ENCODE measurements at places on chromosomes 1 and 21.

DNA sequence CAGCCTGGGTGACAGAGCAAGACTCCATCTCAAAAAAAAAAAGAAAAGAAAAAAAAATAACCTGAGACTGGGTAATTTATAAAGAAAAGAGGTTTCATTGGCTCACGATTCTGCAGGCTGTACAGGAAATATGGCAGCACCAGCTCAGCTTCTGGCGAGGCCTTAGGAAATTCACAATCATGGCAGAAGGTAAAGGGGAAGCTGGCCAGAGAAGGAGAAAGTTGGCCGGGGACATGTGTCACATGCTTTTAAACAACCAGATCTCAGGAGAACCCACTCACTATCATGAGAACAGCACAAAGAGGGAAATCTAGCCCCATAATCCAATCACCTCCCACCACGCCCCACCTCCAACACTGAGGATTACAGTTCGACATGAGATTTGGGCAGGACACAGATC, 125.3 kb downstream of the DISP1 start:
- DNase-seq = no peak

DNA sequence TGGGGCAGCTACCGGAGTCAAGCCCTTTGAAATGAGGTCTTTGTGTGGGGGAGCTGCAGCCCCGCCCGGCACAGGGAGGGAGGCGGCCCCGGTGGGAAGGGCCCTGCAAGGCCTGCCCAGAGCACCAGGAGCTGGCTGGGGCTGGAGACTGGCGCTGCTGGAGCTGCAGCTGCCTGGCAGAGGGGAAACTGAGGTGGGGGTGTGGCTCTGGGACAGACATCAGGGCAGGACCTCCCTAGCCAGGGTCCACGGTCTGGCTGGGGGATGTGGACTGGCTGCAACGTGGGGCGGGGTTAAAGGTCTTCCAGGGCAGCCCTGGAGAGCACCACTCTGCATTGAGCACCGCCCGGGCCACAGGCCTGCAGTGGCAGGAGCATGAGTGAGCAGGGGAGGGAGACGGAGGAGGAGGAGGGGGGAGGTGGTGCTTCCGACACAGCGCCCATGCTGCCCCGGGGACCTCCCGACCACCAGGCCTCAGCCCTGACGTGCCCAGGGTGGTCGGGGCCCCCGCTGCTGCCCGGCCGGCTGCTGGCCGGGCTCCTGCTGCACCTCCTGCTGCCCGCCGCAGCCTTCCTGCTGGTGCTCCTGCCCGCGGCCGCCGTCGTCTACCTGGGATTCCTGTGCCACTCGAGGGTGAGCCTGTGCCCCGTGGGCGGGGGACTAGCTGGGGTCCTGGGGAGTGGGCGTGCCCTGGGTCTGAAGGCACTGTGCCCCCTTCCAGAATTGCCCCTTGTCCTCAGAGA, 4.8 kb upstream of the ANKRD65 start:
- no peak for DNase-seq

GRCh38 chr1:219985169-219985568, 56.8 kb upstream of the SLC30A10 start:
- DNase-seq = no peak

DNA sequence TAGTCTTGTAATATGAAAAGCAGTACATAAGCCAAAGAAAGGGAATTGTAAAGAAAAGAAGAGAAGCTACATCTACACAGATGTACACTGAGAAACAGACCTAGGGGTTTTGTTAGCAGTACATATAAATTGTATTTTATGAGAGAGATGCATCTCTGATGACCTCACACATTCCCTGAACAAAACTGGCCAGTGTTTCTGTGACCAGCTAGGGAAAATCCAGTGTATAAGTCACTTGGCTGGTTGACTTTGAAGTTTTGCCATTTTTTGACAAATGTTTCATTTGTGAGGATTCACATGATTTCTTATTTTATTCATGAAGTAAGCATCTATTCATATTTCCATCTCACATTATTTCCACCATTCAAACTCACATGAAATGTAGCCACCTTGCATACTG, 28.3 kb upstream of the DYNLT5 start:
- no peak for DNase-seq

DNA sequence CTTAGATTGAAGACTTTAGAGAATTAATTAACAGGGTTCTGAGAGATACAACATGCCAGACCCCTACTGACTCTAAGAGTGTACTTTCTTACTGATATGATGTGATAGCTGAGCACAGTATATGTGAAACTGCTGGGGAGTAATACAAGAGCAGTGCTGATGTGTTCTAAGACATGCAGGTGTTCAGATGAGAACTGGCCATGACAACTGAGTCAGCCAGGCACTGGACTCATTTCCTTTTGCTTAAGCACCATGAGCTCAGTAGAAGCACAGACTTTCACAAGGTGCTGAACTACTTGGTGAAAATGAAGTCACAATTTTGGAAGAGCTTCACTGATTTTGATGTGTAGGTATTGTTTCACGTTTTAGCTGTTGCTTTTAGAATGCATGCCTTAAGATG, 15.9 kb upstream of the POGZ start:
- DNase-seq = no peak

DNA sequence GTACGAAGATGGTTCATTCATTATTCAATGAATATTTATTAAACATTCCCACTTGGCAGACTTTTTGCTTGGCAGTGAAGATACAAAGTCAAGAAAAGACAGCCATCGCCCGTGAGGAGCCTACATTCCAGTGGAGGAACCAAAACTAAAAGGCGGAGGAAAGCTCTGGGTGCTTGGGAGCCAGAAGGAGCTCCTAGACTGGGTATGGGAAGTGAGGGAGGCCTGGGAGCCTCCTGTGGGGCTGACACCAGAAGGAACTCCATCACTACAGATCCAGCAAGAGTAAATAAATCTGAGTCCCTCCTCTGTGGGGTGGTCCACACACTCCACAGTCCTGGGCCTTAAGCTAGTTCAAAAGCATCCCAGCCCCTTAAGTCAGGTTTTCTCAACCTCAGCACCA, 14.9 kb downstream of the RNASEL start:
- no peak for DNase-seq

DNA sequence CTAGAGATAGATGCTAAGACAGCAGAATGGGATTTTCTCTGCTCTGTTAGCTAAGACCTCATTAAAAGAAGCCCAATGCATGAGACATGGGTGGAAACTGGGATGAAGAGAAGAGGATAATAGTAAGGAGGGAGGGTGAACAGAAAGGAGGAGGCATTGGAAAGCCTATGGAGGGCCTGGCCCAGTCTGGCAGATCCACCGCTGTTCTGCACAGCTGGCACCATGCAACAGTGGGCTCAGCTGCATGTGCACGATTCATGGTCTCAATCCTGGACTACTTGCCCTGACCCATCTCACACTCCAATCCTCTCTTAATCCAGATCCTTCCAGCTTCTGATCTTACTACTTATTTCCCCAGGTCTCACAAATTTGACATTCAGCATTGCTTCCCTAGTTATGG, 2.2 kb downstream of the PHC2 start:
- DNase-seq = no peak

DNA sequence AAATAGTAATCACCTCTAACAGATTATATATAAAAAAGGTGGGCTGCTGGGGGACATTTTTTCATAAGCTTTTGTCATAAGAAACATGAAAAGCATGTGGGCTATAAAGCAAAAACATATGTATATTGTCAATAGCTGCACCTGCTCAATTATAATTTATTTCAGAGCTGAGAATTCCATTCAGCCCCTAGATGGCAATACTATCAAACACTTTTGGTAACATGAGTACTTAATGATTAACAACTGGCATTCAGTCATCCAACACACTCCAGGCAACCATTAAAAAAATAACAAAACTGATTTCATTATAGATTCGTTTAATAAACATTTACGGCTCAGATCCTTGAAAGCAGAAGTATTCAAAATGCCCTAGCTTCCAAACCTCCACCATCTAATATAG, 115.1 kb downstream of the KCTD3 start:
- no peak for DNase-seq

DNA sequence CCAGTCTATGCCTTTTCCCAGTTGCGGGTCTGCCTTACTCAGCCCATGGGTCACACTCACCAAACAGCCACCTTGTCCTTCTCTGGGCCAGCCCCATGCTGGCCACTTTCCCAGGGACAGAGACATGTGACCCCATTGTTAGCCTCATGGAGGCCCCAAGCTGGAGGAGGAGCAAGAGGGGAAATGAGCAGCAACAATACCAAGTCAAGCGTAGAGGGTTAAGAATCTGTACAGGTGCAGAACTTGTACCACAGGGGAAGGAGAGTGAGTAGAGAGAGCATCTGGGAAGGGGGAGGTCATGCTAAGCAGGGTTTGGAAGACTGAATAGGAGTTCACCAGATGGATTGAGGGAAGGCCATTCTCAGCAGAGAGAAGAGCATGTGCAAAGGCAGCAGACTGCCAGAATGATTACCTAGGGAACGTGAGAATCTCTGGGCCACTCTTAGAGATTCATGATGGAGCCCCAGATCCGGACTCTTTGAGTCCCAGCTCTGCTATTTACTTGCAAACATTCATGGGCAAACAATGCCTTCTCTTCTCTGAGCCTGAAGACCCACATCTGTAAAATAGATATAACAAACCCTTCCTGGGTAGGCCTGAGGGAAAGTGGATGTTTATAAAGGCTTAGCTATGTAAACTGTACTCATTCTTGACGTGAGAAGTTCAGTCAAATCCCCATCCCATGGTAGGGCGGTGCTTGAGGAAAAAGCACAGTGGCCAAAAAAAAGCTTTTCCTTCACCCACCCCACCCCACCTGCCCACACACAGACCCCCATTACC, 2.8 kb upstream of the SLC2A1 start:
- DNase-seq = no peak

- DNase-seq = no peak
Observed at GRCh38 chr1:54651608-54652007, 10.0 kb downstream of the MROH7 start.

DNA sequence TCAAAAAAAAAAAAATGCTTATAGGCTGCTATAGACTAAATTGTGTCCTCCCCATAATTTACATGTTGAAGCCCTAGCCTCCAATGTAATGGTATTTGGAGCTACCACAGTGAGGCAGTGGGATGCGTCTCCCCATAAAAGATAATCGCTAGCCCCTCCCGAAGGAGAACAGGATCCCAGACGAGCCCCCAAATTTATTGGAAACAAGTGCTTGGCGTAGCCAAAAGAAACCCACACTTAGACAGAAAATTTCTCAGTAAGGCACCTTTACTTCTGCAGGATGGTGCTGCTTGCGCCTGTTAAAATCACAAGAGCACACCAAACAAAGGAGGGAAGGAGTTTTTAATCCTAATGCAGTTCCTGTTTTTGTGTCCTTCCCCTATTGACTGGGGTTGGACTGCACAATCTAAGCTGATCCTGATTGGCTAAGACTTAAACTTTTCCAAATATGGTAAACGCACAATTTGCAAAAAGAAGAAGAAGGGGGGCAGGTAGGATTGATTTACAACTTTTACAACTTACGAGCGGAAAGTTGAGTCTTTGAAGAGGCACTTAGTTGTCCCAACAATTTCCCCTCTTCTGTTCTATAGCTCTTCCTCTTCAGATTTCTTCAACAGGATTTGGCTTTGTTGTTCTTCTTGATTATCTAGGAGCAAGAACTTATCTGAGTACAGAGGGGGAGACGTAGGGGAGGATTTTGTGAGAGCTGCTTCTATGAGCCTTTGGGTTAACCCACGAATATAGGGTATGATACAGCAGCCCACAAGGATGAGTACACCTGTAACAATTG, 3.0 kb upstream of the IPP start:
- no peak for DNase-seq

GRCh38 chr1:167148421-167148820, 54.5 kb downstream of the STYXL2 start:
- DNase-seq = no peak

DNA sequence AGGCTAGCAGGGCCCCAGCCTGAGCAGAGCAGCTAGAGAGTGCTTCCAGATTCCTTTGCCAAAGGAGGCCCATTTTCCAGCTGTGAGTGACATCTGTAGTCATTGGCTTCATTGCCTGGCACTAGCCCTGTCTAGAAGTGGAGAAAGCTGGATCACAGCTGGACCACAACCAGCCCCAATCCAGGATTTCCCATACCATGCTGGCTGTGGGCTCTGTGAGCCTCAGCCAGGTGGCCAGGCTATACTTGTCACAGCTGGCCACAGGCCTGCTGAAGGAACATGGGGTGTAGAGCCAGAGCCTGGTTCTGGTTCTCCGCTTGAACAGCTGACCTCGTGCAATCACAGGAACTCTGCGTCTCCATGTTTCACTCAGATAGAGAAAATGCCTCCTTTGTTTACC, 36.6 kb downstream of the RIMKLA start:
- no peak for DNase-seq

- DNase-seq = peak; percentile 35
Observed at GRCh38 chr1:192604979-192605620, 29.5 kb downstream of the RGS1 start.

GRCh38 chr1:198118134-198118533, 38.7 kb upstream of the NEK7 start:
- DNase-seq = no peak

DNA sequence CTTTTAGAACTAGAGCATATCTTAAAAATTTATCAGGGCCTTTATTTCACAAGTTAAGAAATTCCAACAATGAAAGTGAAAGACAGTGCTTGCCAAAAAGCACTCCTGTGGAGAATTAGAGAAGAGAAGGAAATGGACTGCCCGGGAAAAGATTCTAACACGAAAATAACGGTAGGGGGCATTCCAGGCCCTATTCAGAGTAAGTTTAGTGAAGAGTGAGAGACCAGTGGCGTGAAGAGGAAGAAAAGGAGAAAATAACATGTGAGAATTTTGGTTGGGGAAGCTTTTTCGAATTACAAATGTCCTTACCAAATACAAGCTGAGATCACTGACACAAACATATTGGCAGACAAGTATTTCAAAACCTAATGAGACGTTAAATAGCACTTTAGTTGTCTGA, 38.4 kb upstream of the RBM34 start:
- DNase-seq = no peak

- DNase-seq = no peak
Observed at GRCh38 chr21:39705849-39706248, 39.1 kb upstream of the IGSF5 start.

DNA sequence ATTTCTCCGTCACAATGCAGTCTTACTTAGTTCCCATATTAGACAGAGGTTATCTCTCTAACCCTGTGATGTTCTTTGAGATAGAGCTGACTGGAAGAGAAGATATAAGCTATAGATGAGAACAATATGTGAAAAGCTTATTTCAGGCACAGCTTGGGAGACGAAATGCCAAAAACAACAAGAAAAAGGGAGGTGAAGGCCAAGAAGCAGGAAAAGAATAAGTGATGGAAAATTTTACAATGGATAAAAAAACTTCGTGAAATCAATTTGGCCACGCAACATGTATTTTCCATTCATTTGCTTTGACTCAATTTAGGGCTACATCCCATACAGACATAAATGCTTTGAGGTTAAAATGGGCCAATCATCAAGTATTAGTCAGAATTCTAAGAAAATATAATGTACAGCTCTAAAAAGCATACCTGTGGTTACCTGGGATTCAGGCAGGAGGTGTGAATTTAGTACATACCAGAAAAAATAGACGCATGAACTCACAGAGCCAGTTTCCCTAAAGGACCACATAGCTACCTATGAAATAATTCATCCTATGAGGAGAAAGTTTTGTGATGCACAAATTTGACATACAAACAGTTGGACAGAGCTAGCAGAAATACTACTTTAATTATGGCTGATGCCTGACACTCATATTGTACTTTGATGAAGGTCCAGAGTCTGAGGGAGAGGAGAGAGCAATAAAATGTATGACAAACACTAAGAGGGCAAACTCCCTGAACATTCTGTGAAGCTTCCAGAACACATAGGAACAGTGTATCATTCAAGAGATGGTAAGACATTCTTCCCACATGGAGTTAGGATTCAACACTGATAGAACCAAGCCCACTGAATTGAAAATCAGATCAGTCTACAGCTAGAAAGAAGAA, 12.1 kb downstream of the RGS1 start:
- DNase-seq = no peak

GRCh38 chr1:40372658-40373322, 737 bp upstream of the SMAP2 start:
- no peak for DNase-seq

Measured in CD4-positive, alpha-beta T cell treated with Interferon alpha-2 for 1 hour (primary cell).